NCI-H1436 (cell line): ENCODE measurements at places on chromosomes 12 and 14.

DNA sequence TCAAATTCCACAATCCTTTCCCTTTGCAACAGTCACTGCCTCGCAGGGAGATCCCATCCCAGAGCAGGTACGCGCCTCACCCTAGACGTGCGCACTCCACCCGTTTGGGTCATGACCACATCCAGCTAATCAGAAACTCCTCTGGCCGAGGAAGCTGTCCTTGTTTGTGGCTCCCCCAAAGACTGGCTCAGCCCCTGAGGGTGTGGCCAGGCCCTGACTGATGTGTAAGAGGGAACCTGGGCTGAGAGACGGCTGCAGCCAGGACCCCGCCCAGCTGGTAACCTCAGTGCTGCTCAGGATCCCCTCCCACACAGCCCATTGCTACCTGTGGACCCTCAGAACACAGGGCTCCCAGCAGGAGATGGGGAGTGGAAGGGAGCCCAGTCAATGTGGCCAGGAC is 183.2 kb upstream of the SFSWAP start:
- no peak for DNase-seq

DNA sequence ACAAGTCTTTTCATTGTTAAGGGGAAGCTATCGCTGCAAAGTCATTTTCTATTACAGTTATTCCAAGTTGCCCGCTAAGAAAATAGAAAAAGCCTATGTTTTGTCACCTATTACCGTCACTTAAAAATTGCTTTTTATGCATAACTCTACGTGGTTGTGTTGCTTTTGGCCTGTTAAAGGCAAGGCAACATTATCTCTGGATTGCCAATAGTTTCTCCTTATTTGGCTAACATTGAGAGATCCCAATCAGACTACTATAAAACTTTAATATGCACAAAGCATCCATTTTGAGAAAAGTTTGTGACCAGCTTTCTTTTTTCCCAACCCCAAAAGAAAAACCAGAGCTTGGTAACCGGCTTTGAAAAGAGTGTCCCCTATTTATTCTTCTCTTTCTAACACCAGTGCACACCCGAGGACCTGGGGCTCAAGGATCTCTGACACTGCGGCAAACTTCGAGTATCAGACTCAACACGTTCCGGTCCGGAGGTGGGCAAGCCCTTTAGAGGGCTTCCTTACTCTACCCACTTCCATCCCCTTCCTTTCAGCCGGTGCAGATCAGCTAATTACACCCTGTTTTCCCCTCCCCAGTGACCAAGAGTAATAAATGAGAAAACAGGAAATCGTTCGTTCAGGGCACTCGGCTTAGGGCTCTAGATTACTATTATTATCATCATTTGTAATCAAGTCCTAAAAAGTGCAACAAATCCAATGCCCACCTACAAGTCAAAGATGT is 1.2 kb downstream of the PPP1R12A start:
- DNase-seq: no peak

DNA sequence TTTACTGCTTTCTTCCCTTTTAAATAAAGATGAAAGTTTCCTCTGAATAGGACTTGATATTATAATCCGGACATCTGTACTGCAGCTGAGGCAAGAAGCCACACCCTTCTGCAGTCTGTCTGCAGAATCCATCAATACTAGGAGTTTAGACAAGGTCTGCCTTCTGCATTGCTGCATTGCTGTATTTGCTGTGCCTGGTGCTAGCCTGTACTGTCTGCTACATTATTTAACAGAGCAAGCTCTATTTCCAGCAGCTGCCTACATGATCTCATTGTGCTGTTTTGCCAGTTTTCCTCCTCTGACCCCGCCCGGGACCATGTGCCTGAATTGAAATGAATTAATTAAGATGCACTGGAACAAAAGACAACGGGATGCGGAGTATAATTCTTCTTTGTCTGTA is 1.7 kb downstream of the TUBA1A start:
- peak; percentile 61 for DNase-seq

DNA sequence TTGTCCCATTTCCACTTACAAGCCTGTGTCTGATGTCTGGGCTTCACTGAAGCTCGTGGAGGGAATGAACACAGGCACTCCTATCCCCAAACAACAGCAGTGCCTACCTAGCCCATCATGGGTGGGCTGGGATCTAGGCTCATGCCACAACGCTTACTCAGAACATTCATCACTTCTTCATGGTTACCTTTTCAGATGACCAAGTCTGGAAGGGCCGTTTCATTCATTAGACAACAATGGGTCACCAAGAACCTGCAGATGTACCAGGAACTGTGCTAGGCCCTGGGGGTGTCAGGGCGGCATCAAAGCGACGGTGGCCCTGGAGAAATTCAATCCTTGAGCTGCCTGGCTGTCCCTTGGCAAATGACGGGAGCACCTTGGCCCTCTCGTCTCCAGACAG is 64.9 kb upstream of the FZD10 start:
- no peak for DNase-seq

GRCh38 chr12:67797185-67797741 is 148.7 kb downstream of the DYRK2 start:
- no peak for DNase-seq

GRCh38 chr12:10557329-10557728 is 51.6 kb downstream of the EIF2S3B start:
- DNase-seq: no peak

DNA sequence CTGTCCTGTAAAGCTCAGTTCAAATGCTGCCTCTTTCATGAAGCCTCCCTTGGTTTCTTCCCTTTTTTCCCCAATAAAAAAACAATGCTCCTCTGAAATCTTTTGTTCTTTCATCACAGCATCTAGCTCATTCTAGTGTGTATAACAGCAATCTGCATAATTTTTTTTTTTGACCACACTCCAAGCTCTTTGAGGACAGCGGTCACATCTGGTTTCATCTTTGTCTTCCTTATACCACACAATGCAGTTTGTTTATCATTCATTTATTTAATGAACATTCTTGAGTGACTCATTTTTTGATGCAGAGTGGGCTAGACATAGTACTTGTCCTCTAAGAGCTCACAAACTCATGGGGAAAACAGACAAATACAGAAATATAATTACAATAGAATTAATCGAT is 7.3 kb downstream of the GNG2 start:
- DNase-seq: no peak

- no peak for DNase-seq
Measured at GRCh38 chr12:75271576-75271975, 58.5 kb downstream of the CAPS2 start.

- no peak for DNase-seq
Measured at GRCh38 chr12:100794441-100795173, at the start of gene ANO4. Gene ANO4 (plus strand): TSS chr12:100794776. CDS start chr12:100901786, 107,010 bp downstream.

GRCh38 chr12:46958599-46959290 is 120.7 kb upstream of the PCED1B start:
- no peak for DNase-seq

GRCh38 chr12:116894913-116895312 is 13.7 kb upstream of the HRK start:
- no peak for DNase-seq

- no peak for DNase-seq
Measured at GRCh38 chr12:111664961-111665865, 20.5 kb downstream of the BRAP start.

GRCh38 chr12:120739821-120740613 is 14.4 kb downstream of the ACADS start:
- no peak for DNase-seq

DNA sequence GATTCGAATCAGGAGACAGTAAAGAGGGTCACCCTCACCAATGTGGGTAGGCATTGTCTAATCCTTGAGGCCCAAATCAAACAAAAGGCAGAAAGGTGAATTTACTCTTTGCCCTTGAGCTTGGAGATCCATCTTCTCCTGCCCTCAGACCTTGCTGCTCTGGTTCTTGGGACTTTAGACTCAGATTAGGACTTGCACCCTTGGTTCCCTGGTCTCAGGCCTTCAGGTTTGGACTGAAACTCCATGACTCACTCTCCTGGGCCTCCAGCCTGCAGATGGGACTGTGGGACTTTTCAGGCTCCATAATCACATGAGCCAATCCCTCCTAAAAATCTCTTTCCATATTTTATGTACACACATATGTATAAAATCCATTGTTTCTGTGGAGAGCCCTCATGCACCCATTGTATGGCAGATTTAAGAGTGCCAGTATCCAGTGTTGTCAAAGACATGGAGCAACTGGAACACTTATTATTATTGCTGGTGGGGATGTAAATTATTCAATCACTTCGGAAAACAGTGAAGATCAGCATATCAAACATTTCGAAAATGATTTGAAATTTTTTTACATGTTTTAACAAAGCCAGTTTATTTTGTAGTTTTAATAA is 48.7 kb downstream of the EID3 start:
- DNase-seq: no peak

GRCh38 chr14:106308839-106309389 is 782.5 kb downstream of the TMEM121 start:
- no peak for DNase-seq

GRCh38 chr12:112798048-112798760 is 6.7 kb downstream of the RPH3A start:
- DNase-seq: no peak

- DNase-seq: no peak
Measured at GRCh38 chr12:98721204-98721702, 76.2 kb downstream of the APAF1 start.

DNA sequence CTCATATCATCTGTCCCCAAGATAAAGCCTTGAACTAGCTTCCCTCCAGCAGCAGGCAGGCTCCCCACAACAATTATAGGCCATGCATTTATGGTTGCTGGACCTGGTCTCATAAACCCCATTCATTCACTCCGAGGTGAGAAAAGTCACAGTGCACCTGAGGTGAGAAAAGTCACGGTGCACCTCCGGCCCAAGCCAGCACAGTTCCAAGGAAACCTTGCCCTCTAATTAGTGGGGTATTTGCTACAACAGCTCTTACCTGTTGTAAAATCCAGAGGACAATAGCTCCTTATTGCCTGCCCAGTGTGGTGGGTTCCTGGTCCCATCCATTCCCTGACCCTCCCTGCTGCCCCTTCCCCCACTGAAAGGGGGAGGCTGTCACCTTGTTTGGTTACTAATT is 65.6 kb downstream of the FBXL14 start:
- DNase-seq: no peak

DNA sequence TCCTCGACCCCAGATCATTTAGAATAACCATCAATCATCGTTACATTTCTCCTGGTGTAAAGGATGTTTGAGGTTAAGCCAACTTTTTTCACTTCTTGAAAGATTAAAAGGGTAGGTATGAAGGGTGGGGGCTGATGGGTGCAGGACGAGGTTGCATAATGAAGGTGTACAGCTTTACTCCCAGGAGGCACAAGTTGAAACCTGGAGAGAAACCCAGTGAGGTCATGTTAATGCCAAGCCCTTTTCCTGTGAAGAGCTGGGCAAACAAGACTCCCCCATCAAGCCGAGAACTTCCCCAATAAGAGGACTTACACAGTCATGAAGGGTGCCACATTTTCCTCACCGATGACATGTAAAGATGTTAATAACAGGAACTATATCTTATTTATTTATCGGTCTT is 84.3 kb downstream of the FZD10 start:
- DNase-seq: no peak

GRCh38 chr14:79091381-79091963 is 921.3 kb downstream of the NRXN3 start:
- DNase-seq: no peak

- DNase-seq: no peak
Measured at GRCh38 chr14:66490143-66491111, 4.3 kb downstream of the CCDC196 start.

DNA sequence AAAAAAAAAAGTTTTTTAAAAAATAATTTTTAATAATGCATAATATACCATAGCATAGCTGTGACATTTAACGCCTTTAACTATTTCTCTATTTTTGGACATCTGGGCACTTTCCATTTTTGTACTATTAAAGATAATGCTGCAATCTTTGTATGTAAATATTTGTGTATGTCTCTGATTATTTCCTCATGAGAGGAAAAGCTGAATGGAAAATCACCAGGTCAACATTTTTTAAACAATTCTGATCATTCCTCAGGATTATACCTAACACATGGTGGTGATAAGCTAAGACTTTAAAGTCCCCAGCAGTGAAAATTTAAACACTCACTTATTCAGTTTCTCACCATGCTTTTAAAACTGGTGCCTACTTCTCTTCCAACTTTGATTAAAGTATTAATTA is 31.3 kb upstream of the NR1H4 start:
- no peak for DNase-seq

DNA sequence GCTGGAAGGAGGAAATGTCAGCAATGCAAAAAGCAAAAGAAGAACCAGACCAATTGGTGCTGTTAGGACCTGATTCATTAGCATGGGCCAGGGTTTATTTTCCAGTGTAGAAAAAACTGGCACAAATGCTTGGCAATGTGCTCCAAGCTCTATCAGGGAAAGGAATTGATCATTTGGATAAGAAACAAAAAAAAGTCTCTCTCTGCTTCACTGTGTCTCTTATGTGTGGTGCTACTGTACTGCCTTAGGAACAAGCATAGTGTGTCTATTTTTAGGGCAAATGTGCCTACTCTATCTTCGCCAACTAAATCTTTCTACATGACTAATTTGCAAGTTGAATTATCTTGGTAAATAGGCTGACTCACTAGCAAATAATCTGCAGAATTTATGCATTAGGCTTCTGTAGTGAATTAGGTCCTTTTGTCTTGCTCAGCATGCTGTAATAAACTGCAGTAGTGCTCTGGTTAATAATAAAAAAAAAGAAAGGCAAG is 236.7 kb downstream of the MDGA2 start:
- no peak for DNase-seq

DNA sequence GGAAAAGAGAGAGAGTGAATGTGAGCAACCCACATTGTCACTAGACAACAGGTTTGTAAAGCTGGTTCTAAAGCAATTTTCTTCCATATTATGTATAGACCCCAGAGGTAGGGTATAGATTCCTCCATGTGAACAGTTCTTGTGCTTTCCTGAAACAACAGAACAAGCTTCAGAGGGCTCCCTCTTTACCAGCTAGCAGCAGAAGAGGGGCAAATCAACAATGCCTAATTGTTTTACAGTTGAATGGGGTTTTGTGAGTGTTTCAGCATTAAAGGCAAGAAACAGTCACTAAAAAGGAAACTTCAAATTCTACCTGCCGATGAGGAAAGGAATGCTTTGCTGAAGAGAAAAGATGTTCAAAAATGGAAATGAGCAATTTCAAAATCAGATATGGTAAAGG is 341.2 kb upstream of the KITLG start:
- DNase-seq: no peak

- DNase-seq: no peak
Measured at GRCh38 chr12:31586728-31587127, 4.2 kb downstream of the DENND5B start.

DNA sequence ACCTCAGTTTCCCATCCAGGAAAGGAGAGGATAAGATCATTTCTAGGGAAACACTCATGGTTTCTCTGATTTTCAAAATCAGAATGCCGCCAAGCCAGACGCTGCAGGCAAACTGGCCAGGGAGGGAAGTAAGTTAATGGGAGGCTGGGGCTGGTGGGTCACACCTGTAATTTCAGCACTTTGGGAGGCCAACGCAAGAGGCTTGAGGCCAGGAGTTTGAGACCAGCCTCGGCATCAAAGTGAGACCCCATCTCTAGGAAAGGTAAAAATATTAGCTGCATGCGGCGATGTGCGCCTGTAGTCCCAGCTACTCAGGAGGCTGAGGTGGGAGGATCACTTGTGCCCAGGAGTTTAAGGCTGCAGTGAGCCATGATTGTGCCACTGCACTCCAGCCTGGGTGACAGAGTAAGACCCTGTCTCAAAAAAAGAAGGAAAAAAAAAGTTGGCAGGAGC is 587 bp downstream of the SELPLG start:
- DNase-seq: no peak
